ENCODE measurements at places on chromosomes 5 and 9.

GRCh38 chr5:40355181-40355580 is 324.5 kb upstream of the PTGER4 start:
- DNase-seq = no peak
- H3K4me1 ChIP-seq = no peaks in the 10 kb centered on the region

- no peak overlapping the region for H3K27ac ChIP-seq
- no peak overlapping the region for H3K4me3 ChIP-seq
- H3K27me3 ChIP-seq = peaks cover 20% of the 10 kb centered on the region
- no peaks in the 10 kb centered on the region for H3K36me3 ChIP-seq
- peaks cover 2% of the 10 kb centered on the region for H3K4me1 ChIP-seq
Measured at GRCh38 chr9:95719354-95719753, 156.1 kb upstream of the ERCC6L2 start.

DNA sequence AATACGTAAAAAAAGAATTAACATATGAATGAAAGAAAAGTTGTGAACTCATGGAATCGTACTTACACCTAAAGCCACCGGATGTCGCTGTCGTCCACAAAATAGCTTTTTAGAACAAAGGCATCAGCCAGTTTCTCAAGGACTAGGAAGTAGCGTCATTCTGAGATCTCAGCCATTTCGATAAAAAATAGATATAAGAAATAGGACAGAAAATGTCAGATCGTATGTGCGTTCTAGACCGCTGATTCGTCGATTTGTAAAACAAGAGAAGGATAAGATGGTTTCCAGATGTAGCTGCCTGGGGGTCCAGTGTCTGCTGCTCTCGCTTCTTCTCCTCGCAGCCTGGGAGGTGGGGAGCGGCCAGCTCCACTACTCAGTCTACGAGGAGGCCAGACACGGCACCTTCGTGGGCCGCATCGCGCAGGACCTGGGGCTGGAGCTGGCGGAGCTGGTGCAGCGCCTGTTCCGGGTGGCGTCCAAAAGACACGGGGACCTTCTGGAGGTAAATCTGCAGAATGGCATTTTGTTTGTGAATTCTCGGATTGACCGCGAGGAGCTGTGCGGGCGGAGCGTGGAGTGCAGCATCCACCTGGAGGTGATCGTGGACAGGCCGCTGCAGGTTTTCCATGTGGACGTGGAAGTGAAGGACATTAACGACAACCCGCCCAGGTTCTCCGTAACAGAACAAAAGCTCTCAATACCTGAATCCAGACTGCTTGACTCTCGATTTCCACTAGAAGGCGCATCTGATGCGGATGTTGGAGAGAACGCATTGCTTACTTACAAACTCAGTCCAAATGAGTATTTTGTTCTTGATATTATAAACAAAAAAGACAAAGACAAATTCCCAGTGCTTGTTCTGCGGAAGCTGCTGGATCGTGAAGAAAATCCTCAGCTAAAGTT is at the start of gene PCDHA10:
Gene PCDHA10, plus strand, starts transcription at position 126 of the 903 bp plus-strand sequence. Its CDS starts 152 bp downstream, at position 278.
- H3K4me3 ChIP-seq = peak within 1 kb of the TSS; percentile 65
- no peaks in the 10 kb centered on the region for H3K4me1 ChIP-seq
- no peak for DNase-seq
- H3K36me3 ChIP-seq = peaks cover 25% of the 10 kb centered on the region

DNA sequence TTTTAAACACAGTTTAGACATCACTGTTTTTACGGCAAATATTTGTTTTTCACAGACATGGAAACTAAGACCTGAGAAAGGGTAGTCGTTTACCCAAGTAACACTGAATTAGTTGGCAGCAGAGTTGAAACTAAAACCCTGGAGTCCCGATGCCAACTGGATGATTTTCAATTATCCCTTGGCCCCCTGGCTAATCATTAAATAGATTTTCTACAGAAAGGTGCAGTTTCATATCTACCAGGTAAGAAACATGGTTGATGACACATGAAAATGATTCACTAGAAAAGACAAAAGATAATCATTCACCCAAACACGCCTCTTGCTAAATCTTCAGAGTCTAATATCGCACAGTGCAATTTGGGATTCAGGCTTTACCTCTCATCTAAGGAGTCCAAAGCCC is 136.9 kb downstream of the SEMA5A start:
- H3K4me3 ChIP-seq = no peak overlapping the region
- no peaks in the 10 kb centered on the region for H3K27me3 ChIP-seq
- H3K4me1 ChIP-seq = peaks cover 8% of the 10 kb centered on the region
- H3K36me3 ChIP-seq = peaks cover 28% of the 10 kb centered on the region

DNA sequence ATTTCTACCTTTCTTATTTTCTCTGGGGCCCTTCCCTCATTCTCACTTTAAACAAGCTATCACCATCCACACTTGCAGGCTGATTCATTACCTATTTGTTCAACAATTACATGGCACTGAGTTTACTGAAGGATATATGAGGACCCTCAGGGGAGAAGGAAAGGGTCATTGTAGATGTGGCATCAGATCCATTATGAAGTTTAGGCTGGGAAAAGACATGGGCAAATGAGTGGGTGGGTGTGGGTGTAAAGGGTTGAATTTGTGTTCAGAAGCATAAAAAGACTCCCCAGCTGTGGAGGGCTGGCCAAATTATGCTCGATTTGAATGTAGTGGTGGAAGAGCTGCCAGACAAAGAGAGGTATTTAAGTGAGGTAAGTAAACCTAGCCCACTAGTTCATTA is 55.9 kb upstream of the MTAP start:
- no peaks in the 10 kb centered on the region for H3K4me1 ChIP-seq
- no peaks in the 10 kb centered on the region for H3K36me3 ChIP-seq
- H3K4me3 ChIP-seq = no peak overlapping the region
- H3K27ac ChIP-seq = no peak overlapping the region
- peaks cover 62% of the 10 kb centered on the region for H3K27me3 ChIP-seq
- DNase-seq = no peak

GRCh38 chr9:71755230-71755629 is 13.1 kb downstream of the CEMIP2 start:
- no peaks in the 10 kb centered on the region for H3K36me3 ChIP-seq
- H3K27me3 ChIP-seq = no peaks in the 10 kb centered on the region

GRCh38 chr9:89425921-89426383 is 72.0 kb downstream of the SEMA4D start:
- H3K4me1 ChIP-seq = no peaks in the 10 kb centered on the region
- H3K27ac ChIP-seq = no peak overlapping the region
- no peaks in the 10 kb centered on the region for H3K36me3 ChIP-seq

DNA sequence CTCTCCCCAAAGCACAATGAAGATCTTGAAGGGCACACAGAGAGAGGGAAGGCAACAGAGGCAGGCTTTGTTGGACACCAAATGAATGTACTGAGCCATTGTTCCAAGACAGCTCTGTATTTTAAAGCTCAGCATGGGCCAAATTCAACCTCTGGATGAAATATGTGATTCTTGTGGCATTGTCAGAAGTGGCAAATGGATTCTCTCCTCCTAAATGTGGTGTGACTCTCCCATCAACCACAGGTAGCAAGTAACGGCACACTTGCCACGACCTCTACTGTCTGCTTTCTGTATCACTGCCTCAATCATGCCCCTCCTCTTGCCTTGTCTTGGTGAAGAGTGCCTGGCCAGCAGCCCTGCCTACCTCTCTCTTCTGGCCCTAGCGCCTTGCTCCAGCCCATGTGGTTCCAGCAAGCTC is 6.1 kb upstream of the MOB3B start:
- no peaks in the 10 kb centered on the region for H3K36me3 ChIP-seq
- DNase-seq = no peak
- H3K4me3 ChIP-seq = no peak overlapping the region
- H3K4me1 ChIP-seq = peaks cover 30% of the 10 kb centered on the region
- H3K27me3 ChIP-seq = peaks cover 14% of the 10 kb centered on the region

- no peaks in the 10 kb centered on the region for H3K4me1 ChIP-seq
- no peak overlapping the region for H3K4me3 ChIP-seq
- no peaks in the 10 kb centered on the region for H3K27me3 ChIP-seq
- H3K36me3 ChIP-seq = no peaks in the 10 kb centered on the region
Measured at GRCh38 chr5:1925111-1926070, 42.7 kb upstream of the IRX4 start.

Measured in osteocyte (in vitro differentiated cells).